ENCODE measurements at places on chromosomes 13 and 19. TPM values are rescaled to one million over a fixed set of nuclear protein-coding genes. Genes with fewer than 3 reads are reported as not detected.

The SPRY2 gene
- 4.6 TPM for total RNA-seq

GRCh38 chr19:1884291-1884718, 991 bp downstream of the ABHD17A start:
- no peak for DNase-seq

- no peak for DNase-seq
Observed at GRCh38 chr19:29248332-29248844, 35.4 kb upstream of the UQCRFS1 start.

DNA sequence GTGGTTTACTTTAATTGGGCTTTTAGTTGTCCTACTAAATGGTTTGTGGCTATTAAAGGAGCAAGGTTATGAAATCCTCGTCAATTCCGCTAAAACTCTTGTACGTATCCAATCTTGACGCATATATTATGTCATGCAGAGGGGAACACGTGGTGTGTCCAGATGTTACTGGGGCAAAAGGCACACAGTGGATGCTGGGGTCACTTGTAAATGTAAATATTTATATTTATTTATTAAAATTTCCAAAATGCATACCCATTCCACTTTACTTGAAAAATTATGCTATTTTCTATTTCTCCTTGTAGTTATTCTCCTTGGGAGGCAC, 36.7 kb upstream of the SLC46A3 start:
- DNase-seq: no peak
